Ammon's horn (tissue), 1 donor: ENCODE measurements at places on chromosomes 13 and 19.
A peak's percentile ranks its signal among the peaks of the same experiment; 100 is the strongest.

- DNase-seq, result no peak
Measured at GRCh38 chr13:20565115-20565736, 1.7 kb upstream of the IFT88 start.

DNA sequence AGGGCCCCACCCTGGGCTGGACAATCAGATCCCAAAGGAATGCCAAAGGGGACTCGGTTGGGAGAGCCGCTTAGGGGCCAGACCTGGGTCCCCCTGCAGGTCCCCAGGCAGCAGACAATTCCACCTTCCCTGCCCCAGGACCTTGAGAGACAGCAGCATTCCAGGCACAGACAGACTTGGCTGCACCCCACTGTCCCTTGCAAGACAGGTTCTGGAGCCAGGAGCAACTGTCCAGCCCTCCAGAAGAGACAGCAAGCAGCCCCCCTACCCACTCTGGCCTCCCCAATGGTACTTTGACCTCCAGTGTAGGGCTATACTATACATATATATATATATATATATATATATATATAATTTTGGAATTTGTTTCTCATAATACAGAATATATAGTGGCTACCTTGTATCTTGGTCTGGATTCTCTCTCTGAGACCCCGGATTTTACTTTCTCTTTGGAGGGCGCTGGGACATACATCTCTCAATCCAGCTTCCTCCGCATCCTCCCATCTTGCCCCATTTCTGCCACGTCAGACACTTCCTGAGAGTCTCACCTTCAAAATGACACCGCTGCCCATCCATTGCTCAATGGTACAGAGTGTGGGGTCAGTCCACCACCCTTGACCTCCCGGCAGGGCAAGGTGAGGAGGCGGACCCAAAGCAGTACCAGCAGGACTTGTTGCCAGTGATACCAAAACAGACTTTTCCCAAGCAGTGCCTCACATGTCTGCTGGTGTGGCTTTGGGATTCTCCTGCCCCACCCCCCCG lies 12.7 kb downstream of the SMIM24 start:
- DNase-seq, result no peak

- peak; percentile 70 for DNase-seq
Measured at GRCh38 chr19:16587833-16588823, 15.9 kb upstream of the SLC35E1 start.

- no peak for DNase-seq
Measured at GRCh38 chr13:68597641-68598040, 1367.5 kb upstream of the PCDH9 start.

DNA sequence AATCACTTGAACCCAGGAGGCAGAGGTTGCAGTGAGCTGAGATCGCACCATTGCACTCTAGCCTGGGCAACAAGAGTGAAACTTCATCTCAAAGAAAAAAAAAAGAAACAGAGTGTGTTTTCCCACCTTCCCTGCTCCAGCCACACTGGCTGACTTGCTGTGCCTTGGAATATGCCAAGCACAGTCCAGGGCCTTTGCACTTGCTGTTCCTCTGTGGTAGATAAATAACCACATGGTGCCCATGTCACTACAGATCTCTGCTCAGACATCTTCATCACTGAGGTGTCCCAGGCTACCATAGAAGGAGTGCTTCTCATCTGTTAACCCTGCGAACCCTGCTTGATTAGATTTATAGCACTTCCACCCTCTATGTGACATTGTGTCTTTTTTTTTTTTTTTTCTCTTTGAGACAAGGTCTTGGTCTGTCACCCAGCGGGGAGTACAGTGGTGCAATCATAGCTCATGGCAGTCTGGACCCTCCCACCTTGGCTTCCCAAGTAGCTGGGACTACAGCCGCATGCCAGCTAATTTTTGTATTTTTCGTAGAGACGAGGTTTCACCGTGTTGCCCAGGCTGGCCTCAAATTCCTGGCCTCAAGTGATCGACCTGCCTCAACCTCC lies 10.4 kb downstream of the SMARCA4 start:
- DNase-seq, result no peak

DNA sequence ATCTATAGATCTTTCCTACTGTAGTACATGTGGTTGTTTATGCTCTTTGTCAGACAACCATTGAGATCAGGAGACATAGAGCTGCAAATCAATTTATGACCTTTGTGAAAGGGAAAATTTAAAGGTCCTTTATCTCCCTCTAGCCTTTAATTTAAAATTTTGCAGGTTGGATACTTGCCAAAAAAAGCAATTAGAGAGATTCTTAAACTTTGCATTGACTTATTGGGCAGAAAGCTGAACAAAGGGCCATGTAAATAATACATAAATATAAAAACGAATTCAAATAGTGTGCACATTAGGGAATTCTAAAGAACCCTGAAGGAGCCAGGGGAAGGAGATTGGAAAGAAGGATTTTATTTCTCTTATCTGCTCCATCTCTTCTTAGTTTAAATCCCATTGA lies 22.0 kb upstream of the RB1 start:
- DNase-seq, result no peak

DNA sequence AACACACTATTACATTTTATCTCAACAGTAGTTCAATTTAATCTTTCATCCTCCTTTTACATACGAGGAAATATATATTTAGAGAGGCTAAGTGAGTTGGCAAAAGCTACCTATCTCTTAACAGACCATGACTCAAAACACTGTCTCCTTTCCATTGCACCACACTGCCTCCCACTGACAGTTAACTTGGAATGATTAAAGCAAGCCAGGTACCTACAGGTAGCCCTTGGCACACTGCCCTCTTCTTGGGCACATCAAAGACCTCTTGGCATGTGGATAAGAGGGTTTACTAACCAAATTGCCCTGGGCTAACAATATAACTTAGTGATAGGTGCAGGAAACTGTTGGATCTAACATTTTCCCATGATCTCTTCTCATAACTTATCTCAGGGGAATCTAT lies 1.8 kb downstream of the ABHD13 start:
- no peak for DNase-seq

DNA sequence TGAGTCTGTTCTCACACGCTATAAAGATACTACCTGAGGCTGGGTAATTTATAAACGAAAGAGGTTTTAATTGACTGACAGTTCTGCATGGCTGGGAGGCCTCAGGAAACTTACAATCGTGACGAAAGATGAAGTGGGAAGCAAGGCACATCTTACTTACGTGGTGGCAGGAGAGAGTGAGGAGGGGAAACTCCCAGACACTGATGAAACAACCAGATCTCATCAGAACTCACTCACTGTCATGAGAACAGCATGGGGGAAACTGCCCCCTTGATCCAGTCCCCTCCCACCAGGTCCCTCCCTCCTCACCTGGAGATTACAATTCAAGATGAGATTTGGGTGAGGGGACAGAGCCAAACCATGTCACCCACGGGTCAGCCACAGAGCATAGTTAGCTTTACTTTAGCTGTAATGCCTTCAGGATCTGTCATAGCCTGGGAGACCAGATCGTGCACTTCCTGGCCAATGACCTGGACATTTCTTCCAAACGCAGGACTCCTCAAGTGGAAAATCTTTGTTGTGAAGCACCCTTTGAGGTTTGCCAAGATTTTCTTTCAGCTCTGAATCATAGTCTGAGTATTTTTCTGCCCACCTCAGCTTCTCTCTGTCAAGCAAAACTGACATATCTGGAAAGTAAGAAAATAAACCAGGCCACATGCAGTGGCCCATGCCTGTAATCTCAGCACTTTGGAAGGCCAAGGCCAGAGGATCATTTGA lies 25.2 kb upstream of the HIF3A start:
- no peak for DNase-seq
